ENCODE measurements at places on chromosomes 2 and 18.

GRCh38 chr2:124822516-124822915 lies 797.4 kb downstream of the CNTNAP5 start:
- no peak for DNase-seq

GRCh38 chr2:232321156-232321816 lies 57.3 kb upstream of the ALPP start:
- DNase-seq = no peak

DNA sequence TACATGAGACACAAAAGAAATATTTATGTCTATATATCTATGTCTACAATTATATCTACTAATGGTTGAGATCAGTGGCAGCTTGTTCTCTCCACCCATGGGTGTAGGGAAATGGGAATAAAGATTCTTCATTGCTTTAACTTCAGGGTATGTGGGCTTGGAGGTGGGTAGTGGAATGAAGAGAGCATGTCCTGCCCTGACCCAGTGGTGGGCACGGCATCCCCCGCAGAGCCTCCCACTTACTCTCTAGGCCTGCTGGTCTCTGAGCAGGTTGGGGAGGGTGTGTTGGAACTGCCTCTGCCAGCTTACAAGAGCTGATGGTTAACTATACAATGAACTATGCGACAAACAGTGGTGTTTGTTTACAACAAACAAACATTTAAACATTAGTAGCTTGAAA lies 152.5 kb upstream of the SKOR2 start:
- no peak for DNase-seq

DNA sequence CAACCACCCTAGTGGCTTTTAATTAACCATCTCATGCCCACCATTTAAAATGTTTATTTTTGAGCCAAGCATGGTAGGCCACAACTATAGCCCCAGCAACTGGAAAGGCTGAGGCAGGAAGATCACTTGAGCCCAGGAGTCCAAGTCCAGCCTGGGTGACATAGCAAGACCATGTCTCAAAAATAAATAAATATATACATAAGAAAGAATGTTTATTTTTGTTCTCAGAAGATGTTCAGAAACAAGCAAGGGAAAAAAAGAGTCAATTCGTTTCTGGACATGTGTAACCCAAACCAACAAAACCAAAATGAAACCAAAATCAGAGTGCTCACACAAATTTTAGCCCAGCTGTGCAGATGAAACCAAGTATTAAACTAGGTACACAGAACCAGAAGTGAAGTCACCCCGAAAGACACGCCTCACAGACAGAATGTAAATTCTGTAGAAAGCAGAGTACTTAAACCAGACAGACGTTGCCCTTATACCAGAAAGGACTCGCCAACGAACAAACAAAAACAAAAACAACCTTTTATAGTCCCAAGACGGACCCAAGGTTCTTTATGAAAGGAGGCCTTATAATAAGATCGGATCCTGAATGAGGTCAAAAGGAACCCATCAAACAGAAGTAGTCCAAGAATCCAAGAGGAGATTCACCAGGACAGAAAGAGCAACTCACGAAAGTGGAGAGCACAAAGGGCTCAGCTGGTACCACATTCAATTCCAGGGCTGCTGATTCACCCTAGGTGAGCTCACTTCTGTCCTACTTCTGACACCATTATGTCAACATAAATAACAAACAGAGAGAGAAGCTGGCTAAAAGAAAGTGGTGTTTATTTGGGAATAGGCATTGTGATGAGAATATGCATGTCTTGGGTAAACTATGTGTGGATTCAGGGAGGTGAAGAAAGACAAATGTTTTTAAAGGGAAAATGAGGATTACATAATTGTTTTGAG lies 31.8 kb upstream of the MTCL1 start:
- no peak for DNase-seq

DNA sequence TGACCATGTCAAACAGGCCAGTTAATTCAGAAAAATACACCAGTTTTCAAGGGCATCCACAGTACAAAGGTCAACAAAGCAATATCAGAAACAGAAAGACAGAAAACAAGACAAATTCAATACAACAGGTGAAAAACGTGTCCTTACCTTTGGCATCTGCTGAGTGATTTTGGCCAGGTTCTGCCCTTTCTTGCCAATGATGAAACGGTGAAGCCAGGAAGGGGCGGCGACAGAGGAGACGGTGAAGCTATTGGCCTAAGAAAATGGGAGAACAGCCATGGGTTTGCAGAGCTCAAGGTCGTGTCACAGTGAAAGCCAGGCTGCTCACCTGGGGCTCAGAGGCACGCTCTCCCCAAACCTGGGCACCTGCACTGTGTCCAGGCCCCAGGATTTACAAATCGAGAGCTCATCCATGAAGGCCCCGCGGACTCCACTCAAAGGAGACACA lies 60.5 kb downstream of the HDLBP start:
- DNase-seq = no peak
